ENCODE measurements at places on chromosomes 5 and 9. TPM values are rescaled to one million over a fixed set of nuclear protein-coding genes. Genes with fewer than 3 reads are reported as not detected.

SHOC1 gene
- not detected for total RNA-seq

DNA sequence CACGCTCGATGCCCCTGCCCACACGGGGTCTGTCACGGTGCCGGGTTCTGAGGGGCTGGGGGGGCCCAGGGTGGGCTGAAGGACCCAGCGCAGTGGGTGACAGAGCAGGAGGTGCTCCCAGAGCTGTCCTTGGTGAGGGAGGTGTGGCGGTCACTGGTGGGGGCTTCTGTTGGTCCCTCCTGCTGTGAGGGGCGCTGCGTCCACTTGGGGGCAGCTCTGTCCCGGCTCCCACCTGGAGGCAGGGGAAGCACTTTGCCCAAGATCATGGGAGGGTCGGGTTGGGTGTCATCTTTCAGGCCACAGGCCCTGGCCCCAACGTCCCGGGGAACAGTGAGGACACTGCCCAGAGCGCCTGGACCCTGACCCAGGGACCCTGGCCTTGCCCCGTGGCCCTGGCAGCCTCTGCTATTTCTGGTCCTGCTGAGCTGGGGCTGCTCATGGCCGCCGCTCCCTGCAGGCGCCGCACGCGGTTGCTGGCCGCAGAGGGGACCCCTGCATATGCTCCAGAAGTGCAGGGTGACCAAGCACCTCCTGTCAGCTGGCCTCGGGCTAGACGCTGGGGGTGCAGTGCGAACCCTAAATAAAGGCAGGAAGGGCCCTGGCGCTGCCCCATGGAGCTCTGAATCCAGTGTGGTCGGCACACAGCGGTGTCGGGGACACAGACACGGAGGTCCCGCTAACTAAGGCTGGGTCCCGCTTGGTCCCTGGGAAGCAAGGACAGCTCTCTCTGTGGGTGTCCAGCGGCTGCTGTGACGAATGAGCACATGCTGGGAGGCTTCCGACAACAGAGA, 11.6 kb upstream of the RNU6ATAC start:
- H3K27me3 ChIP-seq = peaks cover 7% of the 10 kb centered on the region
- peaks cover 16% of the 10 kb centered on the region for H3K4me1 ChIP-seq
- H3K4me3 ChIP-seq = no peak overlapping the region
- H3K36me3 ChIP-seq = no peaks in the 10 kb centered on the region
- no peak overlapping the region for H3K27ac ChIP-seq
- DNase-seq = no peak

GRCh38 chr5:102591650-102592049, 92.8 kb upstream of the SLCO6A1 start:
- H3K27ac ChIP-seq = no peak overlapping the region
- no peak overlapping the region for H3K4me3 ChIP-seq
- no peaks in the 10 kb centered on the region for H3K36me3 ChIP-seq
- no peak for DNase-seq
- H3K4me1 ChIP-seq = no peaks in the 10 kb centered on the region

DNA sequence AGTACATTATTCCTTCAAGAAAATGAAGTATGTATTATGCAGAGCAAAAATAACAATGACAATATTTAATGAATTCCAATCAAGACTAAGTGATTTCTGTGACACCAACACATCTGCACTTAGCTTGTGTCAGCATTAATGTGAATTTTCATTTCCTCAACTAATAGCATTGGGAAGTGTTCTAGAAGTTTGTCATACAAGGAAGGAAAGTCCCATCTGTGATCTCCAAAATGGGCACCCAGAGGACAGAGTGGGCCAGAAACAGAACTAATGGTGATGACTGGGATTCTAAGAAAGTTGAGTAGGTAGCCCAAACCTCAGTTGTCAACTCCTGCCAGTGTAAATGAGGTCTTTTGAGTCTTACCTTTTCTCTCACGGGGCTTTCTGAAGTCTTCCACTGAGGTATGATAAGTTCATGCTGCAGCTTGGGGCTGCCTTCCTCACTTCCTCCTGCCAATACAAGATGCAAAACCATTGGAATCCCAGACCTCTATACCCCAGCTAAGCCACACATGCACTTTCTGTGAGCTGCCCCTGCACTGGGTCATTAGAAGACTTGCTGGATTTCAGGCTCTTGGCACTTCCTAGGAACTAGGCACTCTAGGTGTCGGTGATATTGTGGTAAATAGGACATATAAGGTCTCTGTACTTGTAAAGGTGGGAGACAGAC, 4.9 kb downstream of the ADAM19 start:
- H3K36me3 ChIP-seq = no peaks in the 10 kb centered on the region
- H3K27me3 ChIP-seq = no peaks in the 10 kb centered on the region
- peak overlapping the region; percentile 20 for H3K27ac ChIP-seq
- DNase-seq = no peak
- peaks cover 22% of the 10 kb centered on the region for H3K4me1 ChIP-seq

ANKRD18A gene
- total RNA-seq = not detected

GRCh38 chr9:114688379-114688778, 6.4 kb upstream of the TEX48 start:
- no peaks in the 10 kb centered on the region for H3K36me3 ChIP-seq
- DNase-seq = no peak
- H3K4me3 ChIP-seq = no peak overlapping the region
- H3K27ac ChIP-seq = no peak overlapping the region
- no peaks in the 10 kb centered on the region for H3K4me1 ChIP-seq

GRCh38 chr5:150278916-150279315, 10.7 kb downstream of the CAMK2A start:
- no peaks in the 10 kb centered on the region for H3K27me3 ChIP-seq
- H3K4me3 ChIP-seq = no peak overlapping the region
- H3K4me1 ChIP-seq = no peaks in the 10 kb centered on the region
- H3K27ac ChIP-seq = no peak overlapping the region
- H3K36me3 ChIP-seq = no peaks in the 10 kb centered on the region
- no peak for DNase-seq

- H3K4me1 ChIP-seq = peaks cover 5% of the 10 kb centered on the region
- no peak overlapping the region for H3K4me3 ChIP-seq
Observed at GRCh38 chr9:14434158-14434504, 120.2 kb upstream of the NFIB start.

DNA sequence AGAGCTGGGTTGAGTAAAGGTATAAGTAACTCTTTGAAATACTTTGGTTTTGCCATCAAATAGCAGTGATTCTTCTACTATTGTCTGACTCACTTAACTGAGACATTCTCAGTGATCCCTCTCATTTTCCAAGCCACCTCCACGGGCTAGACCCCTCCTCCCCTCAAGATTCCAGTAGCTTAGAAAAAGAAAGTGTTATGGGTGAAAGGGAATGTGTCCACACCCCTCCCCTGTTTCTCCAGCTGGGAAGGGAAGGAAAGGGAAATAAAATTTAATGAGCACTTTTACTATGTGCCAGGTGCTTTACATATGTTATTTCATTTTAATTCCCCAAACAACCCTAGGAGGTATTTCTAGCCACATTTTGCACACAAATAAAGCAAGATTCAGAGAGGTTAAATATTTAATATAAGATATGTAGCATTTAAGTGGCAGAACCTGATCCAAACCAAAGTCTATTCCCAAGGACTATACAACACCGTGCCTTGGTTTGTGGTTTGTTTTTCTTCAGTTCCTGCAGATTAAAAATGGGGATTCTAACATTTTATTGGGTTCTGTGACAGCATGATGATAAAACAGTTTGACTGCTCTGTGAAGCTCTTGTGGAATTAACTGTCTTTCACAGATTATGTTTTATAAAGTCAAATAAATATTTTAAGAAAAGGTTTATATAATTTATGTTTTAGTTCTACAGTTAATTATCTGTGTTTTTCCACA, 135.9 kb downstream of the ZSWIM6 start:
- H3K27ac ChIP-seq = no peak overlapping the region
- H3K4me3 ChIP-seq = no peak overlapping the region

DNA sequence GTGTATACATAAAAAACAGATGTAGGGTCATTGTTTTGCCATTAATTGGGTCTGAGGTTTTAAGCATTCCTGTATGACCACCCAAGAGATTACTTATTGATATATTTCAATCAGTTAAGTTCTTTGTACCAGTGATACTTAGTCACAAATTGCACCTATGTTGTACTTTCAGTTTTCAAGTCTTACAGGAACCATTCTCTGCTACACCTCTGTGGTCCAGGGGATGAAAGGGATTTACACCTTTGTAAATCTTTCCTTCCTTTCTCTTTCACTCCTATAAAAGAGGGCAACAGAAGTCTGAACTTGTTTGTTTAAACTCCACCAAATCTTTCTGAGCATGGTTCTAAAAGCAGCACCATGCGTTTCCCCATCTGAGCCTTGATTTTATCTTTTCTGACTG, 86.1 kb downstream of the DEPDC1B start:
- no peak overlapping the region for H3K27ac ChIP-seq
- H3K27me3 ChIP-seq = no peaks in the 10 kb centered on the region
- no peak for DNase-seq
- no peaks in the 10 kb centered on the region for H3K36me3 ChIP-seq

FABP6 gene
- total RNA-seq = not detected

- no peaks in the 10 kb centered on the region for H3K27me3 ChIP-seq
- no peak overlapping the region for H3K4me3 ChIP-seq
- no peaks in the 10 kb centered on the region for H3K36me3 ChIP-seq
- no peak overlapping the region for H3K27ac ChIP-seq
- no peaks in the 10 kb centered on the region for H3K4me1 ChIP-seq
- DNase-seq = no peak
Observed at GRCh38 chr5:128842241-128842640, 123.0 kb upstream of the SLC27A6 start.

GRCh38 chr5:86525622-86526021, 92.1 kb upstream of the COX7C start:
- no peaks in the 10 kb centered on the region for H3K27me3 ChIP-seq
- no peaks in the 10 kb centered on the region for H3K4me1 ChIP-seq
- no peak for DNase-seq
- H3K36me3 ChIP-seq = no peaks in the 10 kb centered on the region

DNA sequence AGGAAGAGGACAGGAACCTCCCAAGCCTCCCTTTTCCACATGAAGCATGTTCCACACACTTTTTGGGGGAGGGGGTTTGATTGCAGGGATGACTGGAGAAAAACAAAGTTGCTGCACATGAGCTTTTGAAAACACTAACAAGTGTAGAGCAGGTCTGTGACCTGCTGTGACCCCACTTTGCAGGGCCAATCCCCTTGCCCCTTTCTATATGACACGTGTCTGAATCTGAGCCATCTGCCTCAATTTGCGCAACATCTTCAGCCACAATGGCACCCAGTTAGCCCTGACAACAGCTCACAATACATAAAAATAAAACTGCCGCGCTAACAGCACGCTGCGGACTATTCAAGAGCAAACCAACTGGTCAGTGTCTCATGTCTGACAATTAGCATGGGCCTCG, 227.8 kb upstream of the TBCA start:
- H3K27ac ChIP-seq = no peak overlapping the region
- H3K4me3 ChIP-seq = no peak overlapping the region
- no peaks in the 10 kb centered on the region for H3K27me3 ChIP-seq
- no peaks in the 10 kb centered on the region for H3K36me3 ChIP-seq
- no peak for DNase-seq
- H3K4me1 ChIP-seq = peaks cover 3% of the 10 kb centered on the region

DNA sequence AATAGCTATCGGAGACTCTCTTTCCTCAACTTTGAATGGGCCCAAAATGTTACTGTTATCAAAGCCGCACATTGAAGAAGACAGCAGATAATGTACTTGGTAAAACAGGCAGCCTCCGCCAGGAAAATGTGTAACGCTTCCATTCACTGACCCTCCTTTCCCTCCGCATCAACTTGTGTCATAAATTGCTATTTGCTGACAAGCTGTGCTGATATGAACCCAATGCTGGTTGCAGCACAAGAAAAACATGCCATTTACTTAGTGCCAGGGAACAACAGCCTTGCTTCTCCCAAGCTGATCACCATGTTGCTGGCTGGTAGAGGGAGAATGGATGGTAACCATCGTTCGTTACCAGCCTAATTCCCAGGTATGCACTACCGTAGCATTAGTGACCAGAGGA, 162.6 kb upstream of the PPP1R2B start:
- no peak overlapping the region for H3K27ac ChIP-seq
- no peaks in the 10 kb centered on the region for H3K27me3 ChIP-seq
- peak; percentile 52 for DNase-seq
- H3K4me3 ChIP-seq = no peak overlapping the region
- H3K36me3 ChIP-seq = no peaks in the 10 kb centered on the region

FNBP1 gene
- total RNA-seq = 87.2 TPM

ZNF367 gene
- 3.9 TPM for total RNA-seq
